ENCODE measurements at places on chromosomes 4 and X.
A peak's percentile ranks its signal among the peaks of the same experiment; 100 is the strongest.

DNA sequence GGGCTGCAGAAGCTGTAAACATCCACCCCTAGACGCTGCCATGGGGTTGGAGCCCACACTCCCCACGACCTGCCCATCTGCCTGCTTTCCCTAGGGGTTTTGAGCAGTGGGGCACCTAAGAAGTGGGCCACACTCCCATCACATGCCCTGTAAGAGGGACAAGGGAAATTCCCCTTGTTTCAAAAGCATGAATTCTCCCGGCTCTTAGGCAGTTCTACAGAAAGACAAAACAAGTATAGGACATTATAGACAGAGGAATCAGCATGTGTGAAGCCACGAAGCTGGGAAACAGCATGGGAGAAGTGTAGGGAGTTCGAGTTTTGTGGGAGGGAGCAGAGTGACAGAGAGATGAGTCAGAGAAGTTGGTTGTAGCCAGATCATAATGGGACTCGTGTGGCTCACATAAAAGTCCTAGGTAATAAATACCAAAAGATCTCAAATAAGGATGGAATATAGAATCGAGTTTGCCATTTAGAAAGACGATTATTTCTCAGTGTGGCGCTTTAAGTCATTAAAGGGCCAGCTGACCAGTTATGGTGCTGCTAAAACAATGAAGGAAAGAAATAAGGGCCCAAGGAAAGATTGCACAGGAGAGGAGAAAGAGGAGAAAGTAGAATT is 23.9 kb downstream of the APOO start:
- peak; percentile 94 for DNase-seq

- DNase-seq, result no peak
These were observed 1470.6 kb upstream of the PABPC4L start for GRCh38 chr4:135672202-135672601.

GRCh38 chr4:123443401-123444289 is 47.0 kb downstream of the SPRY1 start:
- DNase-seq, result no peak

GRCh38 chrX:24204958-24205357 is 55.4 kb downstream of the ZFX start:
- no peak for DNase-seq

GRCh38 chrX:56788717-56789122 is 59.7 kb downstream of the NBDY start:
- DNase-seq, result no peak

DNA sequence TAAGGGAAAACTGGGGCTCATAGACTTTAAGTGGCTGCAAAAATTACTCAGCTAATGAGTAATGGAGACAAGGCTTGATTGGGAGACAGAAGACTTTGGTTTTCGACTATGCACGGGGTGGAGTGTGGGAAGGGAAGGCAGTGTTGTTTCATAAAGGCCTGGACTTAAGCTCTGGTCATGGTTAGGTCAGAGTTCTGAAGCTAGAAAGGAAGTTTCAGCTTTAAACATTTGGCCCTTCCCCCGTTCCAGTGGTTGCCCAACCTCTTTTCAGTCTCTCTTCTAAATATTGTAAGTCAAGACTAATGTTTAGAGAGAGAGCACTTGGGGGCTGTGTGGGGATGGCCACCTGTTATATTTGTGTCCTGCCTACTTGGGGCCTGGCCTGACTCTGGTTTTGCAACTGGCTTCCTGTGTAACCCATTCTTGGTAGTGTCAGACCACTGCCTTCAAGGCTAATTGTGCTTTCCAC is 21.0 kb downstream of the MSN start:
- no peak for DNase-seq

DNA sequence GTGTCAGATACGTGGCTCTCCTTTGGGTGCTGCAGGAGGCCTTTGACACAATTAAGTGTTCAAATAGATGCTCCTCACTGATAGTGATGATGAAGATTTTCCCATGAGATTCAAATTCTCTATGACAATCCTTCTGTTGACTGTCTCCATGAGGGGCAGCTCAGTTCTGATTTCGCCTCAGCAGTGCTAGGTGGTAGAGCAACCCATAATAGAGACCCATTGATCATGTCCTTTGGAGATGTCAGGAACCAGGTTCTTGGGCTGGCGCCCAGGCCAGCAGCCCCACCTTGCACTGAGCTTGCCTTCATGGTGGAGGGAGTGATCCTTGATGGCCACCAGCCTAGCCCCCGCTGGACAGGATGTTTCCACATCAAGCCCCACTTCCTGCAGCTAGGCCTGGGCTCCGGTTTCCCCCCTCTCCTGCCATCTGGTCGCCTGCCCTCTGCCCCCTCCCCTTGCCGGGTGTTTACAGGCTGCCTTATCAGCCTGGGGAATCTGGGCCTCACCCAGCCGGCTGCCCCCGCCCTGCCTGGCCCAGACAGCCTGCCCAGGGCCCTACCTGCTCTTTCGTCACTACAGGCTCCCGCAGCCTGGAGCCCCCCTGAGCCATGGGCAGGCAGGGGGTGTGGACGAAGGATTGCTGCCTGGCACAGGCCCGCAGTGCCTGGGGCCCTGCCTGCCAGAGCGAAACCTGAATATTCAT is 12.6 kb downstream of the ELF4 start:
- no peak for DNase-seq

All from A172 (cell line).